ENCODE measurements at places on chromosomes 5 and 9. TPM values are rescaled to one million over a fixed set of nuclear protein-coding genes. Genes with fewer than 3 reads are reported as not detected.

Gene PCDHGA4
- total RNA-seq = 3.3 TPM

Gene OR1Q1
- total RNA-seq = not detected

Gene SURF4
- total RNA-seq = 212 TPM

Gene HEXB
- total RNA-seq = 175 TPM

Gene PHF24
- 0.29 TPM for total RNA-seq

Gene ZFP2
- total RNA-seq = 2.3 TPM

Gene TMEM171
- 1.6 TPM for total RNA-seq

Gene FAM221B
- total RNA-seq = not detected

Gene KIF3A
- 15.5 TPM for total RNA-seq

Gene POLR3G
- 1.2 TPM for total RNA-seq

Gene DMRT3
- not detected for total RNA-seq

Gene C9orf43
- total RNA-seq = 0.37 TPM

Gene ORM2
- total RNA-seq = 2.8 TPM

Gene DBH
- 0.06 TPM for total RNA-seq

Gene PPP3R2
- total RNA-seq = not detected

Gene HTR1A
- total RNA-seq = not detected

Gene RXRA
- 106 TPM for total RNA-seq

Gene IFNB1
- total RNA-seq = not detected

Gene TNFSF8
- total RNA-seq = 2.8 TPM

Gene SGCD
- 10.6 TPM for total RNA-seq

Gene WHRN
- 9.2 TPM for total RNA-seq

Gene MAT2B
- total RNA-seq = 65.3 TPM

Gene ZNF483
- total RNA-seq = 18.7 TPM

Gene TAS2R1
- total RNA-seq = not detected

Gene SCGB3A2
- total RNA-seq = not detected

Gene ST8SIA4
- 9.4 TPM for total RNA-seq

Gene C9orf153
- total RNA-seq = 0.23 TPM

Gene PCDHGB1
- total RNA-seq = 4.6 TPM

Gene FBXL7
- total RNA-seq = 12.1 TPM

Gene ANKRD33B
- total RNA-seq = 1.4 TPM

Gene ZCCHC9
- 26.8 TPM for total RNA-seq

Gene TMEM174
- not detected for total RNA-seq

Gene PCDHB2
- total RNA-seq = 3.6 TPM

Gene PCDHB16
- total RNA-seq = 3.0 TPM

Gene GPR150
- total RNA-seq = not detected

Gene TRPM3
- 9.2 TPM for total RNA-seq

Gene AFAP1L1
- 8.7 TPM for total RNA-seq

All from mucosa of gallbladder (tissue), 1 donor.